Transverse colon (tissue), 4 donors: ENCODE measurements at places on chromosomes 1 and 21.
A peak's percentile ranks its signal among the peaks of the same experiment; 100 is the strongest.

GRCh38 chr21:33241846-33242245, 12.1 kb downstream of the IFNAR2 start:
- H3K27ac ChIP-seq, result no peak overlapping the region
- DNase-seq, result no peak
- H3K36me3 ChIP-seq, result peaks cover 4% of the 10 kb centered on the region
- H3K4me1 ChIP-seq, result no peaks in the 10 kb centered on the region

- no peaks in the 10 kb centered on the region for H3K27me3 ChIP-seq
- H3K4me3 ChIP-seq, result no peak overlapping the region
- no peaks in the 10 kb centered on the region for H3K36me3 ChIP-seq
- H3K27ac ChIP-seq, result no peak overlapping the region
- DNase-seq, result no peak
Observed at GRCh38 chr1:65213271-65214023, 65.4 kb downstream of the AK4 start.

- H3K4me3 ChIP-seq, result no peak overlapping the region
- peaks cover 93% of the 10 kb centered on the region for H3K27me3 ChIP-seq
- H3K27ac ChIP-seq, result no peak overlapping the region
- DNase-seq, result no peak
Observed at GRCh38 chr1:21663951-21664805, 5.0 kb downstream of the RAP1GAP start.

DNA sequence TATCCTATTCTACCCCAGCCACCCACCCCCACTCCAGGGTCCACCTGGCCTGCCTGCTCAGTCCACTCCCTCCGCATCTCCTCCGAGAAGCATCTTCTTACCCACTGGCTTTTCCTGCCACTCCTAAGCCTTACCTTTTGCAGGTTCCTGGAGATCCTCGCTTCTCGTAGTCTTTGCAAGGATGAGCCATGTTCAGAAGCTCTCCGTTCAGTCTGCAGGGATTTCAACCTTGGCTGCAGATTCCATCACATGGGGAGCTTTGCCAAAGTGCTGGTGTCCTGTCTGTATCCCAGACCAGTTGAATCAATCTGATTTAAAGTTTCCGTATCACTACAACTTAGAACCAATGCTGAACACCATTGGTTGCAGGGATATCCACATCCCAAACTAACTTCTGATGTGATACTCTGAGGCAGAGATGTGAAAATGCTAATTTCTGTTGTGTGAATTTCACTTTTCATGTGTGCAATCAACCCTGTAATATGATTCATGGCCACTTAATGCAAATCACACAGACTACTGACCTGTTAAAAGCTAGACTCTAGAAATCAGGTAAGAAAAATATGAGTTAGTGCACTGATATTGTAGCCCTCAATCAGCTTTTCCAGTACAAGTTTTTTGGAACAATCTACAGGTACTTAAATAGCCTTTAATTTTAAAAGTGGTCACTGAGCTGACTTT, 61.9 kb downstream of the CAPN2 start:
- no peaks in the 10 kb centered on the region for H3K27me3 ChIP-seq
- no peaks in the 10 kb centered on the region for H3K36me3 ChIP-seq
- DNase-seq, result no peak

DNA sequence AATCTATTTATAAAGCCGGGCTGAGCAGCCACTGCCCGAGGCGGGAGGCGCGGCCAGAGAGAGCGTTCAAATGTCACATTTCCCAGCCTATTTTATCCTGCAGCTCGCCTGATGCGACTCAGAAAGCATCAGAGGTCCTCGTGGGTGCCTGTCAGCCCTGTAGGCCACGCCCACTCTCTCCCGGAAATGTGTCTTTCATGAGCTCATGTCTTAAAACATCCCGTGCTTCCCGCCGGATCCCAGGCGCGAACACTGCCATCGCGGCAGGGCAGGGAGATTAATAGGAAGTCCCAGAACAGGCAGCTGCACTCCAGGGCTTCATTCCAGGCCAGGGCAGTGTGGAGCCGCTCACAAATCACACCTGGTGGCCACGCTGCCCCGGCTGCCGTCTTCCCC, 117.5 kb downstream of the PRDM16 start:
- no peaks in the 10 kb centered on the region for H3K4me1 ChIP-seq
- peak overlapping the region; percentile 43 for H3K27ac ChIP-seq
- no peaks in the 10 kb centered on the region for H3K27me3 ChIP-seq
- H3K36me3 ChIP-seq, result no peaks in the 10 kb centered on the region
- H3K4me3 ChIP-seq, result no peak overlapping the region

GRCh38 chr1:39640861-39641260, 1.4 kb upstream of the HEYL start:
- no peak overlapping the region for H3K4me3 ChIP-seq
- H3K4me1 ChIP-seq, result peaks cover 10% of the 10 kb centered on the region
- peaks cover 37% of the 10 kb centered on the region for H3K27me3 ChIP-seq

DNA sequence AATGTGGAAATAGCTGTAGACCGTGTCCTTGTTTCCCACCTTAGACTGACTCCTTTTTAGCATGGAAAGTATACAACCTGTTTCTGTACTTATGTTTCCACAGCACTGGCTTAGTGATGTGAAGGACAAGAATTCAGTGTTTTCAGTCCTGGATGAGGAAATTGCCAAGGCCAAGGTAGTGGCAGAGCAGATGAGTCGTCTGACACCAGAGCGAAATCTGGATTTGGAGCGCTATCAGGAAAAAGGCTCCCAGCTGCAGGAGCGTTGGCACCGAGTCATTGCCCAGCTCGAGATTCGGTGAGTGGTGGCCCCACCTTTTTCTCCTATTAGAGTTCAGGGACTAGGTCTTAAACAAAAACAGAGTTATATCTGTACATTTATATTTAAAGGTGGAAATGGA, 112.6 kb downstream of the MACF1 start:
- H3K4me3 ChIP-seq, result no peak overlapping the region

- peaks cover 20% of the 10 kb centered on the region for H3K4me1 ChIP-seq
- H3K27me3 ChIP-seq, result no peaks in the 10 kb centered on the region
- H3K36me3 ChIP-seq, result peaks cover 32% of the 10 kb centered on the region
- peak overlapping the region; percentile 94 for H3K4me3 ChIP-seq
Observed at GRCh38 chr1:6198646-6199297, 623 bp downstream of the RPL22 start.

DNA sequence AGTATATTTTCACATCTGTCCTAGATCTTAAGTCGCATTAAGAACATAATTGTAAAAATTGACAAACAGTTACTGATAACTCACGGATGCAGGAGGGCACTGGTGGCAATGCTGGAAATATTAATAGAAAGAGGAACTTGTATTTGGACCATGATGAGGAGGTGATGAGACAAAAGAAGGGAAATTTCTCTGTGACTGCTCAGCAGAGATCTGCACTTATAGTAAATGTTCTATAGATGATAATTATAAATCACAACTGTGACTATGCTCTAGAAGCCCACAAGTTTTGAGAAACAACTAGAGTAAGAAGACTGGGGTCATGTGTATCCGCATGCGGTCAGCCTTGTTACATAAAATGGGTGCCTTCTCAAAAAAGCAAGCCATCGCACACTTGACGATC, 8.7 kb upstream of the DUSP12 start:
- H3K4me3 ChIP-seq, result no peak overlapping the region
- H3K27me3 ChIP-seq, result peaks cover 27% of the 10 kb centered on the region
- no peaks in the 10 kb centered on the region for H3K4me1 ChIP-seq
- H3K27ac ChIP-seq, result peak overlapping the region; percentile 64

GRCh38 chr1:3316340-3316943, 138.0 kb upstream of the ARHGEF16 start:
- H3K36me3 ChIP-seq, result no peaks in the 10 kb centered on the region
- H3K4me3 ChIP-seq, result no peak overlapping the region
- DNase-seq, result no peak
- H3K4me1 ChIP-seq, result peaks cover 43% of the 10 kb centered on the region
- no peak overlapping the region for H3K27ac ChIP-seq

DNA sequence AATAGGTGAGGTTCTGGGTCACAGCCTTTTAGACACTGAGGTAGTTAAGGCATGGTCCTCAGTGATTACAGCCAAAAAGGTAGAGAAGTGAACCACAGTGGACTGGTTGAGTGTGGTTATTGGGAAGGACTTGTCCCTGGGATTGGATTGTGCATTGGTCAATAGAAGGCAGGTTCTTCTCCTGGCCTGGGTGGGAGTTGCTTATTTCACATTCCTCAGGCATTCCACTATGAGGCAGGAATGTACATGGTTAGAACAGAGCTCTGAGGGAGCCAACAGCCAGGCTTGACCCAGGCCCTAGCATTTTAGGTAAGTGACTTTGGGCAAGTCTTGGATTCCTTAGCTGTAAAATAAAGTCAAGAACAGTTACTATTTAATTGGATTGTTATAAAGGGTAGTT, 97.9 kb upstream of the MARK1 start:
- no peak for DNase-seq
- H3K4me3 ChIP-seq, result no peak overlapping the region
- no peak overlapping the region for H3K27ac ChIP-seq
- no peaks in the 10 kb centered on the region for H3K27me3 ChIP-seq
